Posterior cingulate gyrus (tissue), 11 donors: ENCODE measurements at places on chromosomes 11 and 22.

- DNase-seq, result no peak
Measured at GRCh38 chr11:77250881-77251640, 50.4 kb downstream of the GDPD4 start.

GRCh38 chr11:132042296-132042695 lies 671.9 kb downstream of the NTM start:
- DNase-seq, result no peak

GRCh38 chr11:27363576-27364117 lies 632 bp upstream of the CCDC34 start:
- DNase-seq, result no peak

- peak; percentile 50 for DNase-seq
Measured at GRCh38 chr11:12216041-12216451, 105.7 kb downstream of the MICAL2 start.

DNA sequence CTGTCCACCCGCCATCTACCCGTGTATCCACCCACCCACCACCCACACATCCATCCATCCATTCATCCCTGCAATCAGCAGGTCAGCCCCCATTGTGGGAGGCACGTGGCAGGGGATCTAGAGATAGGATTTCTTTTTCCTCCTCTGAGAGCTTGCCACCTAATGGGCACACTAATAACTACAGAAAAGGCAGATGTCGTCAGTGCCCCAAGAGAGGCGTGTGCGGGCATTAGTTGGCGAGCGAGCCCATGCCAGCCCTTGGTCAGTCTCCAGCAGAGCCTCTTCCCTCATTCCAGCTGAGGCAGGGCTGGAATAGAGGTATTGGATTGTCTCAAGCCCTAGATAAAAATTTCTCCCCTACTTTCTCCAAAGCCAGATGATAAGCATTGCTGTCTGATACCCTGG lies 9.7 kb downstream of the USP2 start:
- DNase-seq, result no peak

DNA sequence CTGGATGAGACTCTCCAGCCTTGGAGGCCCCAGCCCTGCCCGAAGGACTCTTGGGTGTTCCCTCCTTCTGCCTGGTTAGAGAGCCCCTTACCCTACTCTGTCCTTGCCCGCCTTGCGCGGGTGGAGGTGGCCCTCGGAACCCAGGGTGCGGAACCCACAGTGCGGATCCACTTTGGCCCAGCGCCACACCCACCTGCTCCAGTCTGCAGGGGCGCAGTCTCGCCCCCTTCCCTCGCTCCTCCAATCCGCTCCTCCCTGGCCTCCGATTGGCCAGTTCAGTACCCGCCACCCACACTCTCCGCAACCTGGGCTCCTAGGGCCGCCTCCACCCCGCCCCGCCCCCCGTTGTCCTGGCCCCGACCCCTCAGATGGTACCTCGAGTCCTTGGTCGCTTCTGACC lies 2.4 kb downstream of the CAPN1 start:
- no peak for DNase-seq

DNA sequence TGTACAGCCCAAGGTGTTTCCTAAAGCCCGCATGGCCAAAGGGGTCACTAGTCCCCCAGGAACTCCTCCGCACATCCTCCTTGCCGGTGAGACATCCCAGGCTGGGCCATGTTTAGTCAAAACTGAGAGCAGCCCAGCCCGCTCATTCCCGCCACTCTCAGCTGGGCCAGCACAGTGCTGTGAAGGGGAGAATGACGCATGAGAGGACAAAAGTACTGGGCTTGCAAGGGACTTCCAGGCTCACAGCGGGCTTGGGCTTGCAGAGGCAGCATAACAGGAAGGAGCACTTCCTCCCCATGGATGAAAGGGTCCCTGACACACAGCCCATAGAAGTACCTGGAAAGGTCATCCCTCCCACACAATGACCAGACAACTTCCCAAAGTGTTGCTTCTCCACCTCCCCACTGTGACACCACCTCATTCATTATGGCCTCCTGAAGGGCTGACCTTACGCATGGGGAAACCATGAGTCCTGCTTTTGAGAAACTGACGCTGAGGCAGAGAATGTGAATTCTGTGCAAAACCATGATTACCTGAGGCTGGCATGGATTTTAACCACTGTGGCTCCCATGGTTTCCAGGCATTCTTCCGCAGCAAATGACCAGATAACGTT lies 19.1 kb downstream of the ETS1 start:
- DNase-seq, result no peak

GRCh38 chr11:112858289-112859023 lies 102.8 kb upstream of the NCAM1 start:
- no peak for DNase-seq

DNA sequence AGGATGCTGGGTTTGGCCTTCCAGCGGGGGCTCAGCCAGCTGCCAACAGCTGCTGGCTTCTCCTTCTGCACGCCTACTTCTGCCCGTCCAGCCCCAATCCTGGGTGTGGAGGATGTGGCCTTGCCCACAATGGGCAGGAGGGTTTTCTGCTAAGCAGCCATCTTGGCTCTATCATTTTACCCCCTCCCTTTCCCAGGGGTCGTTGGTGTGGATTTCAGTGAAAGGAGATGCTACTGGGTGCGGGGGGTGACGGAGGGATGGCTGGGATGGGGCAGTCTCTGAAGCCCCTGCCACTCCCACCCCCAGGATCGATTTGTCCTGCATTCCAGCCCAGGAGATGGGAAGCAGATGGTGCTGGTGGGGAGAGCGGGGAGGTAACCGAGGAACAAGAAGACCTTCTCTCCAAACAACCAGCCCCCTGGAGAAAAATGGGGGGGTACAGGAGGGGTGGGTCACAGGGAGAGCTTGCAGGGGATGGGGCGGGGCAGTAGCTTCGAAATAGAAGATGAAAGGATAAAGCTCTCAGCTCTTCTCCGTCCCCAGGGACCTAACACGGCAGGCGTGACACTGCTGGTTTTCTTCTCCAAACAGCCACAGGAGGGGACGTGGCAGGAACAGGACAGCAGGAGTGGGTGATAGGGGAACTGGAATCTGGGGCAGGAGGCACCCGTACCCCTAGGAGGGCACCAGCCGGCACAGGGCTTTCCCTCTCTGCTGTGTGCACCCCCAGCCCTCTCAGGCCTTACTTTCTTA lies 68.9 kb downstream of the NECTIN1 start:
- no peak for DNase-seq

- no peak for DNase-seq
Measured at GRCh38 chr11:36131721-36132397, 157.4 kb downstream of the COMMD9 start.

DNA sequence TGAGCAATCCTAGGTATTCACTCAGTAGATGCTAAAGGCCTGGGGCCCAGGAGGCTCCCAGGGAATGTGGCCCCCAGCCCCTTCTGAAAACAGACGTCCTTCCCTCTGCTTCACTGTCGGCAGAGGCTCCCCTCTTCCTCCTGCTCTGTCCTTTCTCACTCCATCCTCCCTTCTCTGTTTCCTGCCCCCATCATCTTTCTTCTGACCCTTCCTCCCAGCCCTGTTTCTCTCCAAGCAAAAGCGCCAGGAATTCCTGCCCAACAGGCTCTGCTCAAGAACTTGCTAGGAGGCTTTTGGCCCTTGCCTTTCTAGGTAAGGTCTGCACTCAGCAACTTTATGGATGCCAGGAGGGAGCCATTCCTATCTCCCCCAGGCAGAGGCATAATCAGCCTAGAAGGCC lies 300.5 kb downstream of the NTM start:
- no peak for DNase-seq

GRCh38 chr22:27686534-27686933 lies 115.0 kb downstream of the MN1 start:
- peak; percentile 90 for DNase-seq

DNA sequence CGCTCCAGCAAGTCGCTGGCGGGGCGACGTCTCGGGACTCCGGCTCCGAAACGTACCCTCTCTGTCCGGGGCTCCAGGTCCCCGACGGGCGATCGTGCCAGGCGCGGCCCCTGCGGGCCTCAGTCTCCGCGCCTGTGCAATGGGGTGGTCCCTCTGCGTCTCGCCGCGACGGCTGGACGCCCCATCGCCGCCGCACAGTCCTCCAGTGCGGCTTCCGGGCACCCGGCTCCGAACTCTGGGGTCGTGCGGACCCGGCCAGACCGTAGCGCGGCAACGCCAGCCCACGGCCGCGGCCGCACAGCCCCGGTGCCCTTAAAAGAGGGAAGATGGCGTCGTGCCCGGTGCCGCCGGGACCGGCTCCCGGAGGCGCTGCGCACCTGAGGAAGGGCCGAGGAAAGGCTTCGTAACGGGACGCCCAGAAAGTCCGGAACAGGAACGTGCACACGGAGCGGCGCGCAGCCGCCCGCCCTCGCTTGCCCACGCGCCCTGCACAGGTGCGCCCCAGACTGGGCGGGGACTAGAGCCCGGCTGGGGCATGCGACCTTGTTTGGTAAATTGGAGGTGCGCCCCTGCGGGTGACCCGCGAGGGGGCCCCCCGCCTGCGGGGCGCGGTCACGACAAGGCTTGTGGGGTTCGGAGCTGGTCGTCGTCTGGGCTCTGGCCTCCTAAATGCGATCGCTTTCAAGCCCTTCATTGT lies 525 bp downstream of the BIK start:
- no peak for DNase-seq

- no peak for DNase-seq
Measured at GRCh38 chr11:59918987-59919589, 19.1 kb upstream of the OOSP1 start.

- peak; percentile 6 for DNase-seq
Measured at GRCh38 chr11:94672636-94673035, 95.5 kb upstream of the AMOTL1 start.

- no peak for DNase-seq
Measured at GRCh38 chr11:102386136-102386734, 39.2 kb downstream of the BIRC2 start.

GRCh38 chr22:37740455-37741311 lies 43.8 kb downstream of the TRIOBP start:
- DNase-seq, result no peak

GRCh38 chr22:20583471-20583922 lies 76.1 kb downstream of the MED15 start:
- no peak for DNase-seq

DNA sequence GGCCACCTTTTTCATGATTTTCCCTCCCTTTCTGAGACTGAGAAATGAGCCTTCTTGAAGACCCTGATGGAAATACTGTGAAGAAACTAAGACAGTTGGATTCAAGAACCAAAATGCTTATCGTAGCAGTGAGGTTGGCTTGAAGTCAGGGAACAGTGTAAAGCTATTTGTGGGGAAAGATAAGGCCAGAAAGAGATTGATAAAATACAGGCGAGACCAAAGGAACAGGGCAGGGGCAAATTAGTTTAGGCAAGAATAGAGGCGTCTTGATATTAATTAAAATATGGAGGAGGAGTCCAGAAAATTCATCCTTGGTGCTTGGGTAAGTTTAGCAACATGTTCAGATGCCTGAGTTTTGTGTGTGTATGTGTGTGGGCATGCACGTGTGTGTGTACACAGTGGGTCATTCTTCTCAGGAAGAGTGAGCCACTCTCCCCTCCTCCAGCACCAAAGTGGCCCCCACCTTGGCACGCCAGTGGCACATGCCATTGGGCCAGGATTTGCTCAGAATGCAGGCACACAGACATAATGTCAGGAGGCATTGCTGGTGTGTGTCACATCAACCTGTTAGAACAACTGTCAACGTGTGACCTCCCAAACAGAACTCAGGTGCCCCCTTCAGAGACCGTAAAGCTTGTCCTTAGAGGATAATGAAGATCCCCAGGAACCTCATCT lies 3.9 kb upstream of the EHF start:
- no peak for DNase-seq

- peak; percentile 89 for DNase-seq
Measured at GRCh38 chr11:22829231-22830081, at the start of gene SVIP. Gene SVIP (minus strand): TSS chr11:22829801. CDS start chr11:22829748, 53 bp downstream.

- peak; percentile 86 for DNase-seq
Measured at GRCh38 chr11:119363851-119364590, 17.5 kb downstream of the USP2 start.

DNA sequence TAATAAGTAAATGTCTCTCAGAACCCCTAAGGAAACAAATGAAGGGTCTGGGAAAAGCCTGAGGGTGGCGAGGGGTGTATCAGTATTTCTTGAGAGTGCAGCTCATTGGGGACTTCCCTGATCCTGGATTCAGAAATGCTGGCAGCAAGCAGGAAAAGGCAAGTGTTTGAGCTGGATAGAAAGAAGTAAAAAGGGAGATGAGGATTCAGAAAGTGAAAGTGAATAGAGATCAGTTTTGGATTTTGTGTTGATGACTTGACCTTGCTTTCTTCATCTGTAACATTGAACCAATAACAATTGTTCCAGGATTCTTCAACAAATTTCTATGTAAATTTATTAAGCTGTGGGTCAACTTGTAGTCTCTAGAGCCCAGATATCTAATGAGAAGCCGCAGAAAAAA lies 66.9 kb upstream of the CTSC start:
- DNase-seq, result no peak

DNA sequence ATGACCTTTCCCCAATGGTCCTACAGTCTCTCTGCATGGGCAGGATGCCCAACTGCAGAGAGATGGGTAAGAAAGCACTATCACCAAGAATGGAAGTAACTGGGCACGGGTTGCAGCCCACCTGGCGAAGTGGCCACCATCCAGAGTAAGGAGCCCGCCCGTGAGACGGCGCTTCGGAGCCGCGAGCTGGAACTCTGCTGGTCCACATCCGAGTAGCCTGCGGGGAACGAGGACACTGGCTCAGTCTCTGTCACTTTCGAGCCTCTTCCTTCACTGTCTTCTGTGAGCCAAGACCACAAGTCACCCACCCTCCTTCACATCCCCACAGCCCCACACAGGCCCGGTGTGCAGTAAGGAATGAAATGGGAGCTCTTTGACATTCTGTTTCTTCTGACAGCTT lies 5.7 kb downstream of the SUN2 start:
- DNase-seq, result no peak

GRCh38 chr11:74927496-74927895 lies 21.4 kb downstream of the XRRA1 start:
- no peak for DNase-seq

- DNase-seq, result no peak
Measured at GRCh38 chr11:59865031-59865430, 1.3 kb downstream of the TCN1 start.

- no peak for DNase-seq
Measured at GRCh38 chr11:19821412-19821875, 108.8 kb downstream of the NAV2 start.
